ENCODE measurements at places on chromosomes 1 and 21.

DNA sequence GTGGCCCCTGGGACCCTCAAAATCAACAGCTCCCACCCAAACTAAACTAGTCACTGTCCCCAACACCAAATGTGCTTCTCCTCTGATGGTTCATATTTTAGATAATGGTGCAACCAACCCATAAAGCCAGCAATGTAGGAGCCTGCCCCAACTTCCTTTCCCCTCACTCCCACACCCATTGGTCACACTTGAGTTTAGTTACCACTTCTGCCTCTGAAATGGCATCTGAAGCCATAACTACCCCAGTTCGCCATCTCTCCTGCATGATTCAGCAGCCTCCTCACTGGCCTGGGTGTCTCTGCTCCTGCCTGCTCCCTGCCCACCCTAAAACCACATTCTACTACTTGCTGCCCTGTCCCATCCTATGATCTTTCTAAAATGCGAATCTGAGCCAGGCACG is 3.4 kb upstream of the CDCP2 start:
- no peak for DNase-seq

- no peak for DNase-seq
Observed at GRCh38 chr21:42146821-42147220, 72.1 kb upstream of the ABCG1 start.

- DNase-seq = no peak
Observed at GRCh38 chr1:11531314-11531870, 52.4 kb downstream of the DISP3 start.

- DNase-seq = no peak
Observed at GRCh38 chr1:117981455-117982192, 52.1 kb downstream of the WDR3 start.

- no peak for DNase-seq
Observed at GRCh38 chr1:93399781-93400180, 48.1 kb upstream of the FNBP1L start.

- DNase-seq = no peak
Observed at GRCh38 chr1:201899683-201900429, 11.2 kb downstream of the SHISA4 start.

DNA sequence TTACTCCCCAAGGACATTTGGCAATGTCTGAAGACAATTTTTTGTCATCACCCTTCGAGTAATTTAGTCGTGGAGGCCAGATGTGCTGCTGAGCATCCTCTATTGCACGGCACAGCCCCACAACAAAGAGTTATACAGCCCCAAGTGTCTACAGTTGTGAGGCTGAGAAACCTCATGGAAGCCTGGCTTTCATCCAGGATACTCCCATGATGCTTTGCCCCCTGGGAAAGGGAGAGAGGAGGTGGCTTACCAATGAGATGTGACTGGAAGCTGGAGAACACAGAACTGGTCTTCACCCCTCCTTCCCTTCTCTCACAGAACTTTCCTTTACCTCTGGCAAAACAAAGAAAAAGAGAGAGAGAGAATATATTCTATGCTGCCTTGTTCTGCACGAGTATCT is 150.9 kb upstream of the VAMP3 start:
- DNase-seq = no peak

- no peak for DNase-seq
Observed at GRCh38 chr1:27951396-27951795, 8.4 kb upstream of the XKR8 start.

GRCh38 chr1:155777582-155777981 is 79.4 kb downstream of the GON4L start:
- no peak for DNase-seq

DNA sequence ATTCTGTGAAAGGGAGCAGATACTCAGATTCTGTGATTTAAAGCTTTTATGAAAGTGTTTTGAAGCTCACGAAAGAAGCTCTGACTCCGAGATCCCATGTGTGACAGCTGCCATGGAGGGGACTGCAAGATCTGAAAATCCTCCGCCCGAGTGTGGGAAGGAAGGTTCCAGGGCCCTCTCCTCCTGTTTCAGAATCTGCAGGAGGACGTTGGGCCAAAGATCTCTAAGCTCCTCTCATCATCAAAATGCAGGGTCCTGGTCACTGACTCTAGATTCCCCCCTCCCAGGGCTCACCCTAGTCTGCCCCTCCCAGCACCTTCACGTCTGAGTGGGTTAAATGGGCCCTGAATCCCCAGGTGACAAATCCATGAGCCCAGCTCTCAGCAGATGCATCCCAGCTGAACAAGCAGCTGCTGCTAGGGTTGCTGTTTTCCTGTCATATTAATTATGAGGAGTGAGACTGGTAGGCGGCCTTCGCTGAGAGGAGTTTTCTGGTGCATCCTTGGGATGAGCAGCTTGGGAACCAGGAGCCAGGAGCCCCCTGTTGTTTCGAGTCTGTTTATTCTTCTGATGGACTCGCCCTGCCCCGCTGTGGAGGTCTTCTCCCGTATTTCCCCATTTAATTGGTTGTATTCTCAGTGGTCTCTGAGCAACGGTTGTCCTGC is 402.0 kb downstream of the MATN1 start:
- DNase-seq = no peak

- no peak for DNase-seq
Observed at GRCh38 chr1:113515498-113515897, 125.2 kb downstream of the MAGI3 start.

GRCh38 chr1:54995013-54995760 is 3.5 kb upstream of the BSND start:
- DNase-seq = no peak

DNA sequence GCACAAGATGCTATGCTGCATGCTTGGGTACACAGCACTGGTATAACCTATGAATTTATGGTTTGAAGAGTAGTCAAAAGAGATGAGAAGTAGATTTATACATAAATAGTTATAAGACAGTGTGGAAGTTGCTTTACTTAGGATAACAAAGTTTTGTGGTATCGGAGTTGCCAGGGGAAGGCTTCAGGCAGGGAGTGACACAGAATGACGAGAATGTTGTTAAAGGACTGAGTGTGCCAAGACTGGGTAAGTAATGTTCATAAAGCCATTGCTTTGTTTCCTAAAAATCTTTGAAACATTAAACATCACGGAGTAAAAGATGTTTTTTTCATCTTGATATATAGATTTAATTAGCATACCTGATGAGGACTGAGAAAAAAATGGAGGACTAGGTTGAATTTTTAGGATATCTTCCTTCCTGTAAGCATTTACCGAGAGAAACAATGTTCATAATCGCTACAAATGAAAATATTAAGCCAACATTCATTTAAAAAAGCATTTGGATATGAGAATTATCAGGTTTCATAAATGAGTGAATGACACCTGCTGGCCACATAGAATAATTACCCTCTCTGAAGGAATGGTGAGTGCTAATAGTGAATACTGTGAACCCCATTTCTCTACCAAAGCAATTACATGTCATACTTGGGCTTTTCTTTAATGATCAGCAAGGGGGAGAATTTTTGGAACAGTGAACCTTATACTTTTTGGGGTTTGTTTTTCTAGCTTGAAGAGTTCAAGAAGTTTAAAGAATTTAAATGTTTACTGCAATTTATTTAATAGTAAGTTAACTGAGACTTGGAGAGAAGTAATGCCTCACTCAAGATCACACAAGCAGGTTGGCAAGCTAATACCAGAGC is 28.4 kb downstream of the EXTL2 start:
- no peak for DNase-seq

DNA sequence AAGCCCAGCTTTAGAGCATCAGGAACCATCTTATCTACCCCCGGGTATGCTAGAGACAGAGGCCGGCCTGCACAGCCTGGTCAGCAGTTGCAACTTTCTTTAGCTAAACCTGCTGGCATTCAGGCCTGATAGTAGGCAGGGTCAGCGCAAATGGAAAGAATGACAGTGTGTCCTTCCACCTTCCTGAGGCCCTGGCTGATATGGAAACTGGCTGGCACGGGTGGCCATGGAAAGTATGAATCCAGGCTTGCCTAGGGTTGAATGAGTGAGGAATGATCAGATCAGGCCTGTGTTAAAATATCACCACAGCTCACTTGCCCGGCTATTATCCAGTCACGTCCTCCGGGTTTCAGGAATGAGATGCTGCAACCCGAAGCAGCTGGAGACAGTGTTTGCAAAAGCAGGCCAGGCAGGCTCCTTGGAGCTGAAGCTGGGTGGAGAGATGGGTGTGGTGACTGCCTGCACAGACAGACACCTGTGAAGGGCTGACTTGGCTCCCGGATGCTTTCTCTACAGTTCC is 34.7 kb downstream of the RCAN1 start:
- DNase-seq = no peak

DNA sequence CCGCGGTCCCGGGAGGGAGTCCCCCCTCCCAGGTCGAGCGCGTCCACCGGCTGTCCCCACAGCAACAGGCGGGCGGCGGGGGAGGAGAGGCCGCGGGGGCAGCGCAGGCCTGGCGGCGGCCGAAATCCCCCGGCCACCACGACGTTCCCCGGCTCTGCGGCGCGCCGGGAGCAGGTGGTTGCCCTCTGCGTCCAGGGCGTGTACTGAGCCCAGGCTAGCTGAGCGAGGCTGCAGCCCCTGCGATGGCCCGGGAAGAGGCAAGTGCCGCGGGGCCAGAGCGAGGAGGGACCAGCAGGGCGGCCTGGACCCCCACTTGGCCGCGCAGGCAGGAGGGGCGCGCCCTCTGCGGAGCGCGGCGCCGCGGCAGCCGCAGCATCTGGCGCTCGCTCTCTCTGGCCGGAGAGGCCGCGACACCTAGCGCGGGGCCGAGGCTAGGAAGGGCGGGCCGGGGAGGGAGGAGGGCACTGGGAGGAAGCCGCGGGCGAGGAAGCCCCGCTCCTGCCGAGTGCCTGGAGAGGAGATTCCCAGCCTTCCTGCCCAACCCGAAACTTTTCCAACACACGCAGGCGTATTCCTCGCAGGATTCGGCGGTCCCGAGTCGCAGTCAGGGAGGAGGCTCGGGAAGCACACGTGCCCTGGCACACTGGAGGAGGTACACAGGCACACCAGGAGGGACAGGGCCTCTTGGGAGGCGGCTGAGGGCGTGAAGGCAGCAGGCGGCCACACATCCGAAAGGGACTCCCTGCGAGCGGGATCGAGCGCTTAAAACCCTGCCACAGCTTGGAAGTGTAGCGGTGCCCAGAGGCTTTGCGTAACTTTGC is 4.9 kb upstream of the PROX1 start:
- DNase-seq = no peak

GRCh38 chr21:17793246-17794123 is 25.7 kb downstream of the C21orf91 start:
- peak; percentile 44 for DNase-seq

GRCh38 chr1:52239708-52240001 is 97.8 kb downstream of the ZFYVE9 start:
- no peak for DNase-seq

DNA sequence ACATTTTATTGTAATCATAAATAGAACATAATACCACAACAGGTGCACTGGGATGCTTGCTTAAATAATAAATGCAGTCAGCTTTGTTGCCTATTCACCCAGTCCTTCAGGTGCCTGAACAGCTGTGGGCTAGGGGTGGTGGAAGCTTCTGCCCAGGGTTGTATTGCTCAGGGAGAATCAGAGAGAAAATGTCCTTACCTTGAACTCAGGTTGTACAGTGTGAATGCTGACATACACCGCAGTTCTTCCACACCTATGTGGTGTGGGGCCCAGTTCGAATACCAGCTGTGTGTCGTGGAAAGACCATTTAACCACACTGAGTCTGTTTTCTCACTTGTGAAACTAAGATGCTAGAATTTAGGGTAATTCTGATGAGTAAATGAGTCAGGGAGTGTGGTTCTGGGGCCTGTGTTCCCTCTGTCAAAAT is 115.7 kb upstream of the ATP1A1 start:
- no peak for DNase-seq

- peak; percentile 32 for DNase-seq
Observed at GRCh38 chr1:39657923-39658485, 13.9 kb downstream of the NT5C1A start.

GRCh38 chr21:32494934-32495709 is 82.6 kb downstream of the EVA1C start:
- DNase-seq = no peak

DNA sequence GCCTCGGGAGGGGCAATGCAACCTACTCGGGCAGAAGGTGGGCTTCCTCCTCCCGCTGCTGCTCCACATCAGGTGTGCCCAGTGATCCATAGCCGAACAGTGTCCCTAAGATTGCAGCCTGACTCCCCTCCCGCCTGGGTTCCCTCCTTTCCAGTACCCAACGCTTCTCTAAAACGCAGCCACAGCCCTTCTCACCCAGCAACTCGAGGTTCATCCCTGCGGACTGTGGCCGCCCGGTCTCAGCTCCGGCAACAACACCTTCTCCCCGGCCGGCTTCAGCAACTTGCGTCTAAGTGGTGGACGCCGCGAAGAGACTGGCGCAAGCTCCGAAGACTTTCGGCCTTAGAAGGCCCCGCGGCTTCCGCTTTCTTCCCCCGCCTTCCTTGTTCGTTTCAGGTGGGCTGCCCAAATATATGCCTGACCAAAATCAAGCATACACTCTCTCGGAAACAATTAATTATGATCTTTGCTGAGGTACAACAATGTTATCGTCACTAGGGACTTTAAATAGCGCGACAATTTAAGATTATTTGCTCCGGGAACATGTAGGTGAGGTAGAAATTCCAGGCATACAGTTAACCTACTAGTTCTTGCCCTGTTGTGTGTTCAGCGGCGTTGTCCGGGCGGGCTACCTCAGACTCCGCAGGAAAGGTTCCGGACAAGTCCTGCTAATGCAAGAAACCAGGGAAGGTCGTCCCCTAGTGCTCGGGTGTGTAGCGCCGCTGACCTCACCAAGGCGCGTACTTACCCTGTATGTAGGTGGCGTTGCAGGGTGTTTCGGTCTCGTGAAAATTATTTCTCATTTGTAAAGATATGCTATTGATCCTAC is at the start of gene RBBP5:
Gene RBBP5, minus strand, starts transcription at position 319 of the 829 bp plus-strand sequence. Its CDS starts 105 bp downstream, at position 214.
- peak; percentile 73 for DNase-seq
